Activated CD8-positive, alpha-beta memory T cell treated with anti-CD3 and anti-CD28 coated beads for 4 hours (primary cell): ENCODE measurements at places on chromosomes 13 and 19.

DNA sequence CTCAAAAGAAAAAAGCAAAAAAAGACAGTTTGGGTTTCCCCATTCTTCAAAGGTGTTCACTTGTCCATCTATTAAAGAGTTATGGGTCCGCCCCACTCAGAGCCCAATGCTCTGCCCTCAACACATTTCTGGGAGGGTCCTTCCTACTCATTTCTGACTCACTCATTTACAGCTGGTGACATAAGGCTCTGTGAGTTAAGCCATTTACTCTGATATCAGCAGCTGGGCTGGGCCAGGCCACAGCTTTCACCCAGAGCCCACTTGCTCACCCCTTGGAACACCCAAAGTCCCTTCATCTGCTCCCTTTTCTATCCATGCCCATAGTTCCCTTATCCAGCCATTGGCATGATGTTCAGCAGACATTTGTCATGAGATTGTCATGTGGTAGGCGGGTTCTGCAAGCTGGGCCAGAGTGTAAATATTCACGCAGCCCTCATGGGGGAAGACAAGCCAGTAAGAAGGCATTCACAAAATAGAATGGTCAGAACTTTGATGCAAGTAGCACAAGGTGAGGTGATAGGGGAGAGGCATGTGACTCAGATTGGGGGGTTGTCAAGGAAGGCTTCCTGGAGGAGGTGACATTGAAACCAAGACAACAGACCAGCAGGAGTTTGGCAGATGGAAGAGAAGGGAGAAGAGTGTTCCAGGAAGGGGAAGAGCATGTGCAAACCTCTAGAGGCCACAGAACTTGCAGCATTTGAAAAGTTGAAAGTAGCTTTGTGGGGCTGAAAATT lies 5.9 kb downstream of the MAST1 start:
- no peak for DNase-seq

DNA sequence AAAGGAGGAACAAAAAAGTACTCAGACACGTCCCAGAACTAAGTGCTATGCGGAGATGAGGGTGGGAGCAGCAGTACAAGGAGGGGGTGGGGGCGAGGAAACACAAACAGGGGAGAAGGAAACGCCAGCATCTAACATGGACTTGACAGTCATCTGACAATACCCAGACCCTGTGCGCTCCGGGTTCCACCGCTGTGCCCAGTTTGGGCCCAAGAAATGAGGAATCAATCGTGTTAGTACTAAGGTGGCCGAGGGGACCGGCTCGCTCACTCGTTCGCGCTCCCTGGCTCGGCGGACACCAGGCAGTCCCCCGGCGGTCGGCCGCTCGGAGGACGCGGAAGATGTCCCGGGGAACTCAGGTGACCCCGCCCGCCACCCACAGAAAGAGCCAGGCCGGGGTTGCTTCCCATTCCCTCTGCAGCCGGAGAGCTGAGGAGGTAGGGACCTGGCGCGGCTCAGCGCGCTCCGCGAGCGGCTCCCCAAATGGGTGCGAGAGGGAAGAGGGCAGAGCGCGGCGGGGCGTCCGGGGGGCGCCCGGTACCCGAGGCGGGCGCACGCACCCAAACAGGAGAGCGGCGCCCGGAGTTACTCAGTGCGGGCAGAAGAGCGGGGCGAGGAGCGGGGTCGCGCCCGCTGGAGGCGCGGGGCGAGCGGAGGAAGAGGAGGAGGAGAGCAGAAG lies 616 bp downstream of the TSHZ3 start:
- no peak for DNase-seq

GRCh38 chr13:110277357-110277975 lies 29.5 kb downstream of the COL4A1 start:
- DNase-seq: no peak

DNA sequence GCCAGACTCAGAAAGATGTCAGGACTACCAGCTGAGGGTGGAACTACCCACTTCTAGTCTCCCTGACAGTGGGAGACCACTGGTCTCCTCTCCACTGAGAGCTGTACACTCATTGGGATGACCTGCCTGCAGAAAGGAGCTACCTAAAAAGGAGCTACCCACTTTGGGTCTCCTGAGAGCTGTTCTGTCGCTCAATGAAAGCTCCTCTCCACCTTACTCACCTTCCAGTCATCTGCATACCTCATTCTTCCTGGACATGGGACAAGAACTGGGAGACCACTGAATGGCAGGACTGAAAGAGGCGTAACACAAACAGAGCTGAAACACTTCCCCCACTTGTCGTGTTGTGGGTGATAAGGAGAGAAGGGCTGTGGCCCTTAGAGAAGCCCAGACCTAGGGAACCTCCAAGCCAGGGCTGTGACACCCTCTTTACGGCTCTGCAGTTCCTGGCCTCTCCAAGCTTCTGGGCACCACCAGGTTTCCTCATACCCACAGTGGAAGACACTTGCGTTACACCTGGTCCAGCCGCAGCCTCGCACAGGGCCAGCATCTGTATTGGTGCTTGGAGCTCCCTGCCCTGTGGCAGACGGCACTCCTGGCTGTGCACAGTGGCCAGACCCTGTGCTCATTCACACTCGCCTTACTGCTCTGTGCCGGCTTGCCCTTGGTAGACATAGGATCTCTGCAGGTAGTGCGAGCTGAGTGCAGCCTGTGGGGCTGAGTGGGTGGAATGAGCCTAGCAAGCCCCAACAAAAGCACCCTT lies 54.9 kb upstream of the SLITRK6 start:
- no peak for DNase-seq

DNA sequence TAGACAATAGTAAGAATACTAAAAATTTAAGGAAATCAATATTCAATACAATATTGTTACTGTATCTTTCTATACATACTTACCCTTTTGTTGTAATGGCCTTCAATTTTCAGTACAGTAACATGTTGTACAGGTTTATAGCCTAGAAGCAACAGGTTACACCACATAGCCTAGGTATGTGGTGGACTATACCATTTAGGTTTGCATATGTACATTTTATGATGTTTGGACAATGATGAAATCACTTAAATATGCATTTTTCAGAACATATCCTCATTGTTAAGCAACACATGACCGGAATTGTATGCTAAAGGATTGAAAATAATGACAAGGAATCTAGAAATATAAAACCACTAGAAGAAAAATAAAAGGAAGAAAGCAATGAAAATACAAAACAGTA lies 611.4 kb downstream of the DACH1 start:
- DNase-seq: no peak

DNA sequence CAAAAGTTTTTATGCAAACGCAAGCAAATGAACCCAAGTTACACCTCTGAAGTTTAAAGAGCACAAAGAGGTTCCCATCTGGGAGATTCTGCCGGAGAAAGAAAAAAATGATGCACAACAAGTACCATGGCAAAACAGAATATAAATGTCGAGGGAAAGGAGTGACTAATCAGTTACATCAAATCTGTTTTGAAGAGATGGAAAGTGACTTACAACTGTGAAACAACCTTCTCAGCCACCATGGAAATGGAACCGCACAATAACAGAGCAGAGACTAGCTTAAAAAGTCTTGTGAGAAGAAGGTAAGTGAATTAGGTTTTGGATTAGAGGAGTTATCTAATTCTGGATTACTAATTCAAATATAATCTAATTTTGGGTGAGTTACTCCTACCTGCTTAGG lies 2.4 kb downstream of the HSPH1 start:
- no peak for DNase-seq

- no peak for DNase-seq
Observed at GRCh38 chr19:4258181-4258580, 11.3 kb downstream of the YJU2 start.

GRCh38 chr13:80215368-80215767 lies 125.6 kb downstream of the SPRY2 start:
- DNase-seq: no peak

DNA sequence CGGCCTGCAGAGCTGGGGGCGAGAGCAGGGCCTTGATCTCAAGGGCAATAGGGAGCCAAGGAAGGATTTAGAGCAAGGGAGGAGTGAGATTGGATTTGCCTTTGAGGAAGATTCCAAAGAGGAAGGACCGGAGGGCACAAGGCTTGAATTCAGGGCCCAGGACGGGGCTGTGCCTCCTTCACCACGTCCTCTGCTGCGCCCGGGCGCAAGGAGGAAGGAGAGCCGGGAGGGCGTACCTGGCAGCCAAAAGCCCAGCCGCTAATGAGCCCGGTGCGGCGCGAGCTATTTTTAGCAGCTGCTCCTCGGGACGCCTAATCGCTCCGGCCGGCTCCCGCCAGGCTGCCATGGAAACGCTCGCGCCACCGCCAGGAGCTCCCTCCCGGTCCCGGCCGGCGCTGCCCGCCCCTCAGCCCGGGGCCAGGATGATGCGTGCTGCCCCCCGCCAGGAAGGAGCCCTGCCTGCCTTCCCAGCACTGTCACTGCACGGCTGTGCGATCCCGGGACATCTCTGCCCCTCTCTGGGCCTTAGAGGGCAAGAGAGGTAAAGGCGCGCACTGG lies 31.3 kb downstream of the TINCR start:
- no peak for DNase-seq

DNA sequence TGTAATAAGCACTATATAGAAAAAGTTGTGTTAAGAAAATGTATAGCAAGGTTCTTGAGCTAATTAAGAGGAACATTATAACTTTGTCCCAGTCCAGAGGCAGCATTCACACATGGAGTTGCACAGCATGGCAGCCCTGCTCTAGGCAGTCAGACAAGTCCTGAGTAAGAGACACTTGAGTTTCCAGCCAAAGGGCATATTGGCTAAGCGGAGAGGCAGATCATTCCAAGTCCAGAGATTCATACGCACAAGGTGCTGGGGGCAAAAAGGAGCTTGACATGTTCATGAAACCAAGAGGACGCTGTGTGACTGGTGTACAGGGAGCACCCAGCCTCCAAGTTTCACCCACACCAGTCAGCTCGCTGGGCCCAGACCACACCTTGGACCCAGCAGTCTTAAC lies 232.6 kb upstream of the IPO5 start:
- DNase-seq: no peak

DNA sequence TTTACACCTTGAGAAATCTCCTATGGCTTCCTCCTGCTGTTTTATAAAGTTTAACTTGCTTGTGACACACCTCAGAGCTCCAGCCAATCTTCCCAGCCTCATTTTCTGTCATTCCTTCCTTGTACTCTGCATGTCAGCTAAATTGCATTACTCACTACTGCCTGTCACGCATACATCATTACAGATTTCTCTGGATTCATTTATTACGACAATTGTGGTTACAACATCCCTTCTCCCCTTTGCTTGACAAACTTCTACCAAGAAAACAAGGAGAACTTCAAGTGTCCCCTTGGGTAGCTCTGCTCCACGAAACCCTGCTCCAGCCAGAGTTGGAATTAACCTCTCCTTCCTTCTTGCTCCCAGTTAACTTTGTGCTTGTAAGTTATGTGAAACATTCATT lies 22.0 kb upstream of the GPR18 start:
- DNase-seq: no peak

DNA sequence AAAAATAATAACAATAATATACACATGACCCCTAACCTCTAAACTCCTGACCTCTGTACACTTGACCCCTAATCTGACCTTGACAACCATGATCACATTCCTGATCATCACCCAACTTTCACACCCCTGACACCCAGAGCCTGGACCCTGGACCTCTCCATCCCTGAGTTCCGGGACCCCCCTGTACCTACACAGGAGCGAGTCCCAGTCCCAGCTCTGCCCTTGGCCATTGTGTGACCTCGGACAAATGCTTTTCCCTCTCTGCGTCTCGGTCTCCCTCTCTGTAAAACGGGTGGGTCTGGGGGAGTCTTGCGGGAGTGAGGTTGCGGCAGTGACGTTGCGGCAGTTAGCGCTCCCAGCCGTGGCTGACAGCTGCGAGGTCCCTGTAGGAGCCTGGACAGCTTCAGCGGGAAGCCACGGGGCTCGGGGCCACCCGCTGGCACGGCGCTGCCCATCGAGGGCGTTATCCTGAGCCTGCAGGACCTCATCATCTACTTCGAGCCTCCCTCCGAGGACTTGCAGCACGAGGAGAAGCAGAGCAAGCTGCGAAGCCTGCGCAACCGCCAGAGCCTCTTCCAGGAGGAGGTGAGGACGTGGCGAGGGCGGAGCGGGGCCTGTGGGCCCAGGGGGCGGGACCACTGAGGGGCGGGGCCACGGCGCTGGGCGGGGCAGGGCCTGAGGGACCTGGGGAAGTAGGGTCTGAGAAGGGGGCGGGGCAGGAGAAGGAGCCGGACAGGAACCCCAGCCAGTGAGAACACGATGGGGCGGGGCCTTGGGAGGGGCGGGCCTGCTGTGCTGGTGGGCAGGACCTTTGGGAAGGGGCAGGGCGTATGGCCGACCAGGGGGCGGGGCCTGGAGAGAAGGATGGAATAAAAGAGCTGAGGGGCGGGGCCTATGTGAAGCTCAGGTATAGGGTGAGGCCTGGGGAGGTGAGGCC lies 19.2 kb downstream of the RYR1 start:
- DNase-seq: no peak

GRCh38 chr13:24217601-24218281 lies 57.2 kb downstream of the SPATA13 start:
- no peak for DNase-seq

GRCh38 chr13:35984287-35984686 lies 146.9 kb downstream of the DCLK1 start:
- DNase-seq: no peak

DNA sequence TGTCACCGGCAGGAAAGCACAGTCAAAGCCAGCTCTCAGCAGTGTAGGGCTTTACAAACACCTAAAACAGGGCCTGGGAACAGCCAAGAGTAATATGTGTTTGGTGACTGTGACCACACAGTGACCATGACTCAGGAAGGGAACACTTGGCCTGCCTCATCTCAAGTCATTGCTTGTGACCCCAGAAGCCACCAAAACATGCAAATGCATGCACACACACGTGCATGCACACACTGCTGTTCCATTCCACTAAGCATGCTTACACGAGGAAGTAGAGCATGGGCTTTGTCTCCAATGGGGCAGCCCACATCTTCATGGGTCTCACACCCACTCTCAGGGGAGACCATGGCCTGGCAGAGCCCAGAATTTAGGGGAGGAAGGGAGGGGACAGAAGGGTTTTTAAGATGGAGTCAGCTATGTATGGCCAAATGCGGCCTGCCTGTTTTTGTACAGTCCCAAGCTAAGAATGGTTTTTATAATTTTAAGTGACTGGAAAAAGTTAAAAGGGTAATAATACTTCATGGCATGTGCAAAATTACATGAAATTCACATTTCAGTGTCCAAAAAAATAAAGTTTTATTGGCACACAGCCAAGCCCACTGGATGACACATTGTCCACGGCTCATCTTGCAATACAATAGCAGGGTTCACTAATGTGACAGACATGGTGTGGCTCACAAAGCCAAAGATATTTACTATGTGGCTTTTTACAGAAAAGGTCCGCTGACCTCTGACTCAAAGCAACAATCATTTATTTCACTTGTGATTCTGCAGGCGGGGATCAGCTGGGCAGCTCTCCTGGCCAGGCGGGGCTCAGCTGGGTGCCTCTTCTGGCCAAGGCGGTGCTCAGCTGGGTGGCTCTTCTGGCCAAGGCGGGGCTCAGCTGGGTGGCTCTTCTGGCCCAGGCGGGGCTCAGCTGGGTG lies 17.3 kb downstream of the ZFR2 start:
- no peak for DNase-seq

GRCh38 chr19:41424335-41425173 lies 2.6 kb downstream of the B3GNT8 start:
- DNase-seq: no peak

DNA sequence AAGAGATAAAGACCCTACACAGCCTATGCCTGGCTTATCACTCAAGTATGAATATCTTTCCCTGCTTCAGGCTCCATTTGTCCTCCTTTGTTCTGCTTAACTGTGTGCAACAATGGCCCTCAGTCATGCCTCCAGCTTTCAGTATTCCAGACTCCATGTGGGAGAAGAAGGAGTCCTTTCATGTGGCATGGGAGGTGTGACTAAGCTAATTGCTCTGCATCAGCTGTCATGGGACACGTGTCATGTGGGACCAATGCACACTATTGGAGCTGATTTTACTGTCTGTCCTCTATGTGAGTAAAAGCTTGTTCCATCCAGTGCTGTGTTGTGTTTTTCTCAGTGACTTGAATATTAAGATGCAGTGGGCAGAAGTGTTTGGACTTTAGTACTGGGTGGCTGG lies 1198.3 kb downstream of the OLFM4 start:
- DNase-seq: no peak
